Breast epithelium (tissue), 4 donors: ENCODE measurements at places on chromosomes 11 and 22. TPM values are rescaled to one million over a fixed set of nuclear protein-coding genes. Genes with fewer than 3 reads are reported as not detected.

- H3K36me3 ChIP-seq, result no peaks in the 10 kb centered on the region
- no peaks in the 10 kb centered on the region for H3K4me1 ChIP-seq
- no peak for DNase-seq
- H3K27ac ChIP-seq, result peak overlapping the region; percentile 65
- H3K4me3 ChIP-seq, result peak overlapping the region; percentile 61
- H3K27me3 ChIP-seq, result no peaks in the 10 kb centered on the region
Measured at GRCh38 chr11:36376888-36377758, 81.0 kb downstream of the PRR5L start.

- H3K27me3 ChIP-seq, result no peaks in the 10 kb centered on the region
- peak; percentile 4 for DNase-seq
- H3K27ac ChIP-seq, result no peak overlapping the region
- no peak overlapping the region for H3K4me3 ChIP-seq
- H3K4me1 ChIP-seq, result no peaks in the 10 kb centered on the region
Measured at GRCh38 chr11:69352715-69353319, 58.9 kb downstream of the MYEOV start.

DNA sequence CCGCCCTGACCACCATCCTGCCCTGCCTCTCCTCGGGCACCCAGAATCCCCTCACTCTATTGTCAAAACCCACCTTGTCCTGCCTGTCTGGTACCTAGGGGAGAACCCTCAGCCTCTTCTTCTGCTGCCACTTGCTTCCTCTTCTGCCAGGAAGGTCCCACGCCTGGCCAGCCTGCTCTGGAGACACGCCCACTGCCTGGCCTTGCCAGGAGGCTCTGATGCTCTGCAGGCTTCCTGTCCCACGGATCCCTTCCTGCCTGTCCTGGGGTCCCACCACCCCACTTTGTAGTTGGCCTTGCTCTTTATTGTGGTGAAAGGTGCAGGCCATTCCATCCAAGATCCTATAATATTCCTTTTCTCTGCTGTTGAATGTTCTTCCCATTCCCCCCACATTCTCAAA, 63.4 kb downstream of the BMAL1 start:
- H3K36me3 ChIP-seq, result no peaks in the 10 kb centered on the region
- H3K27me3 ChIP-seq, result no peaks in the 10 kb centered on the region
- DNase-seq, result no peak
- H3K4me3 ChIP-seq, result no peak overlapping the region

GRCh38 chr22:48310289-48310688, 1517.4 kb downstream of the BRD1 start:
- H3K27me3 ChIP-seq, result no peaks in the 10 kb centered on the region
- no peaks in the 10 kb centered on the region for H3K4me1 ChIP-seq
- no peaks in the 10 kb centered on the region for H3K36me3 ChIP-seq
- no peak for DNase-seq

DNA sequence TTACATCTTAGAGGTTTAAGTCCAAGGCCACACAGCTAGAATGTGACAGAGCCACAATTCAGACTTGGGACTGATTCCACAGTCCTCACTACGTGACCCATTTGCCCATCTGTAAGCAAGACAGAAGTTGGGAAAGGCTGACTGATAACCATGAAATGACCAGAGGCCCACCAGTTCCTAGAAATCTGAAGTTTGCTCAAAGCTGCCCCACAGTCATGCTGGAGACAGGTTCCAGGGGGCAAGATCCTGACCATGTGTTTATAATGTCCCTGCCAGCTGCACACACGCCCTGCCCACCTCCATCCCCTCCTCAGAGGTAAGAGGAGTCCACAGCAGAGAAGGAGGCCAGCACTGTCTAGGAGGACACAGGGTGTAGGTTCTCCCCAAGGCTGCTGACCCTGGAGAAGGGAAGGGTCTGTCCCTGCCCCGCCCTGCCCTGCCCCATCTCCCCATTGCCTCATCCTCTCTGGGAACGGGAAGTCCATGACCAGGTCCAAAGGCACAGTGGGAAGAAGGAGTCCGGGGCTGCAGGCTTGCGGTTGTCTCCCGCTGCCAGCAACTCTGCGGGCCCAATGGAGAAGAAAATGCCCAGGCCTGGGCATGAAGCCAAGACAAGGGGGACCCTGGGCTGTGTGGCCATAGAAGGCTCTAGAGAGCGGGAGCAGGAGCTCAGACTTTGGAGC, 11.9 kb upstream of the OAF start:
- H3K36me3 ChIP-seq, result no peaks in the 10 kb centered on the region
- H3K27ac ChIP-seq, result no peak overlapping the region
- no peak overlapping the region for H3K4me3 ChIP-seq
- no peak for DNase-seq
- no peaks in the 10 kb centered on the region for H3K27me3 ChIP-seq
- H3K4me1 ChIP-seq, result no peaks in the 10 kb centered on the region

DNA sequence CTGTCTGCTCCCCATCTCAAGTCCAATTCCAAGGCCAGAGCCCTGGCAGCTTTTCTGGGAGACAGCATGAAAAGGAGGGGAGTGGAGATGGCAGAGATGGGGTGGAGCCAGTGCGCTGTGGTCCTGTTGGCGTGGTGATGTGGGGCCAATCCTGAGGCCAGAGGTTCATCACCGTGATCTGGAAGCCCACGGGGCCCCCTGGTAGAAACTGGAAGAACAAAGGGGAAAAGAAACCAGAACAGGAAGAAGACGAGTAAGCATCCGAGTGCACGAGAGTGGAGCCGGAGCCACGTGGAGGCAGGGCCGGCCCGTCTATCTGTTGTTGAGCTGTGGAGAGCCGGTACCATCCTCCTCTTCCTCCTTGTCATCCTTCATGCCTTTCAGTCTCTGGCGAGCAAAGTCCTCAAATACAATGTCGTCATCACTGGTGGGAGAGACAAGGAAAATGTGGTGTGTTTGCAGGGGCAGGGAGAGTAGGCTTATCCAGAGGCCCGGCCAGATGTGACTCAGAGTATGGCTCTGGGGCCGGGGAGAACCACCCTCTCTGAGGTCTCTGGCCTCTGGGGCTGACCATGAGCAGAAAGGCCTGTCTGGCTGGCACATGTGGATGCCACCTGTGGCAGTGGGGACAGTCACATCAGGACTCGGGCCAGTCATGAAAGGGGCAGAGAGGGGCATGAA, 25.4 kb downstream of the TPBGL start:
- H3K36me3 ChIP-seq, result no peaks in the 10 kb centered on the region
- no peaks in the 10 kb centered on the region for H3K4me1 ChIP-seq
- peak overlapping the region; percentile 25 for H3K27ac ChIP-seq
- H3K4me3 ChIP-seq, result no peak overlapping the region
- no peak for DNase-seq

- no peak overlapping the region for H3K4me3 ChIP-seq
- H3K4me1 ChIP-seq, result no peaks in the 10 kb centered on the region
- H3K36me3 ChIP-seq, result no peaks in the 10 kb centered on the region
- DNase-seq, result no peak
Measured at GRCh38 chr11:116972691-116973090, 125.5 kb downstream of the SIK3 start.

GRCh38 chr11:106471276-106471675, 393.8 kb downstream of the AASDHPPT start:
- no peaks in the 10 kb centered on the region for H3K27me3 ChIP-seq
- no peaks in the 10 kb centered on the region for H3K36me3 ChIP-seq
- no peaks in the 10 kb centered on the region for H3K4me1 ChIP-seq
- H3K4me3 ChIP-seq, result no peak overlapping the region

DNA sequence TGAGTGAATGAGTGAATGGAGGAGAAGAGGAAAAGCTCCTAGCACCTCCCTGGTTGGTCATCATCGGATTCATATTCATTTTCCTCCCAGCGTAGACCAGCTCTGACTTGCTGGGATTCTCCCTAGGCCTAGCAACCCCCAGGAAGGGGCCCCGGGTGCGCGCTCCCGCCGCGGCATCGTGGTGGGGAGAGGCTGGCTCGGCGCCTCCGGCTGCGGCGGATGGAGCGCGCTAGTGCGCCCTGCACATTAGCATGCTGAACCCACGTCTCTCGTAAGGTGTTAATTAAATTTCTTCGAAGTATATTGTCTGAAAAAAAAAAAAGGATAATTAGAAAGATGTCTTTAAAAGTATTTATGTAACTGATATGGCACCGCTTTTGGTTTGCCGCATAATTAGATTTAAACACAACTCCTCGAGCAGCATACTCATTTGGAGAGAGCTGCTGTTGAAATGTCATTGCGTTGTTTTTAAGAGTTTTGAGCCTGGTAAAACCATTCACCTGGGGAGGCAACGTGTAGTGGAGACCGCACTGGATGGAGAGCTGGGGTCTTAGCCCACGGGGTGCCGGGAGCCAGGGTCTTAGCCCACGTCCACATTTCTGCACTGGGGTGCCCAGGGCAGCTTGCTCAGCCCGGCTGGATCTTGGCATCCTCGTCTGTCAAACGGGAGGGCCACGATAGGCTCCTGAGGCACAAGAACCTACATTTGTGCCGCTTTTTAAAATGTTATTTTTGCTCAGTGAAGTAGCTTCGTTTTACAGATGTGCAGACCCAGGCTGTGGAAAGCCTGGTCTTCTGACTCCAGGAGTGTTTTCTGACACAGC, 21.8 kb downstream of the MPPED1 start:
- H3K4me3 ChIP-seq, result no peak overlapping the region
- no peaks in the 10 kb centered on the region for H3K36me3 ChIP-seq
- no peak for DNase-seq
- H3K27ac ChIP-seq, result no peak overlapping the region
- H3K27me3 ChIP-seq, result peaks cover 22% of the 10 kb centered on the region

B4GAT1 gene
- total RNA-seq, result 20.0 TPM

VSTM5 gene
- total RNA-seq, result 0.29 TPM

PC gene
- 50.2 TPM for total RNA-seq

PAMR1 gene
- 11.3 TPM for total RNA-seq

DAGLA gene
- total RNA-seq, result 4.5 TPM

SERPIND1 gene
- total RNA-seq, result not detected
